Activated CD4-positive, alpha-beta T cell treated with anti-CD3 and anti-CD28 coated beads, Interleukin-2, amount 50 U/mL, for 1 hour (primary cell): ENCODE measurements at places on chromosomes 6 and 20.

DNA sequence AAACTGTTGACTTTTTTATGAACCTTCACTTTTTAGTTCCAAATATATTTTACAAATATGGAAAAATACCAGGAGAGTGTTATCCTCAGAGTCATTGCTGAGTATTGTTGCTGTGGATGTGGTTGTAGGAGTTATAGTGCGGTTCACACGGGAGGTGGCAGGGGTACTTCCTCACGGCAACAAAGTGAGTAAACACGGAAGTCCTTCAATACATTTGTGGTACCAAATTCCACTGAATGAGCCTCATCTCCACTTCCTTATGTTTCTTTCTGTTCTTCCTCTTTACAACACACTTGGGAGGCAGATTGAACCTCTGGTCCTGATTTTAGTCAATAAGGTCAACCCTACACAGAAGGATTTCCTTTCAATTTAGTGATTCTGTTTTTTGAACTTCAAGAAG, 371.8 kb downstream of the BTBD3 start:
- DNase-seq = no peak

DNA sequence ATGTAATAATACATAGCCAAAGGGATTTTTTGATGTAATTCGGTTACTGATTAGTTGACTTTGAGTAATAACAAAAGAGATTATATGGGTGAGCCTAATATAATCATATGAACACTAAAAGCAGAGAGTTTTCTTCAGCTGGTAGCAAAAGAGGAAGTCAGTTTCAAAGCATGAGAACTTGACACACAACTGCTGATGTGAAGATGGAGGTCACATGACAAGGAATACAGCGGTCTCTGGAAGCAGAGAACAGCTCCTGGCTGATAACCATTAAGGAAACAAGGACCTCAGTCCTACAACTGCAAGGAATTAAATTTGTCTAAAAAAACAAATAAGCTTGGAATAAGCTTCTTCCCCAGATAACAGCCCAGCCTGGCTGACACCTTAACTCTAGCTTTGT, 154.5 kb upstream of the PRND start:
- no peak for DNase-seq

GRCh38 chr6:165618241-165618640, 44.8 kb downstream of the PDE10A start:
- no peak for DNase-seq

DNA sequence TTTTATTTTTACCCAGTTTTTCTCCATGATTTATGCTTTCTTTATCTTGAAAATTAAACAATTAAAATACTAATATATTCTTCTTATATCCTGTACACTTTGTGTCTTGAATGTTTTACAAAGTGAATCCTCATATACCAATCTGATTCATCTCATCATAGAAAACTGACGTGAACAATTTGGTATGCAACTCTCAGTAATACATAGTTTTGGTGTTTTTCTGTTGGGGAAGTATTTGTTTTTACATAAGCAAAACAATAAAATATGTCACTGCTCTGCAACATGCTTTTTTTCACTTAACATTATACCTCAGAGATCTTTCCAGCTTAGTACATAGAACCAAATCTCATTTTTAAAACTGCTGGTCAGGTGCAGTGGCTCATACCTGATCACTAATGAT, 14.7 kb downstream of the DNAAF9 start:
- DNase-seq = no peak

GRCh38 chr20:53597030-53597482, 3.4 kb upstream of the ZNF217 start:
- DNase-seq = no peak

- DNase-seq = no peak
These were observed 37.5 kb upstream of the OCSTAMP start for GRCh38 chr20:46587986-46588385.

GRCh38 chr20:46047821-46048220, 18.8 kb downstream of the SLC12A5 start:
- no peak for DNase-seq

DNA sequence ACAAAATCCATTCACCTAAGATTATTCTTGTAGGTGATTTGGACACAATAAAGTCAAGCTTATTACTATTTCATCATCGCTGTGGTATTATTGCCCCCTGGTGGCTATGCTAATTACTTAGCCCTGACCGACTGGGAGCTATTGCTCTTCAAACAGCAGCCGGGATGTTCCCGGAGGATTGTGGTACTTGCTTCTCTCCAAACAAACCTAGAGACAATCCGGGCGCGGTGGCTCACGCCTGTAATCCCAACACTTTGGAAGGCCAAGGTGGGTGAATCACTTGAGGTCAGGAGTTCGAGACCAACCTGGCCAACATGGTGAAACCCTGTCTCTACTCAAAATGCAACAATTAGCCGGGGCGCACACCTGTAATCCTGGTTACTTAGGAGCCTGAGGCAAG, 15.4 kb upstream of the STMND1 start:
- no peak for DNase-seq

DNA sequence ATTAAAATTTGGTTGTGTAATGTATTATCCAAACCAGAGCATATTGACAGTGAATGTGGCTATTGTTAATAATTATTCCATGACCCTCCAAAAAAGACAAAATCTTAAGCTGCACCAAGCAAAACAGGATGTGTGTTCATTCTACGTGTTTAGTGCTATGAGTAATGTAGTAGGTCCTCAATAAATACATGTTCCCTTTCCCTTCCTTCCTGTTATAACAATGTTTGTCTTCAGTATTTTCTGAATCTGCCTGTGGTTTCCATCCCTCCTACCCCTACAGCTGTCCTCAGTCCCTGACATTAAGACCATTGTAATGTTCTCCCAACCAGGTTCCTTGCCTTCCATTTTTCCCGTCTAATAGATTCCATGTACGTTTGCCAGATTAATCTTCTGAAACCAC, 163.8 kb downstream of the AIG1 start:
- no peak for DNase-seq

DNA sequence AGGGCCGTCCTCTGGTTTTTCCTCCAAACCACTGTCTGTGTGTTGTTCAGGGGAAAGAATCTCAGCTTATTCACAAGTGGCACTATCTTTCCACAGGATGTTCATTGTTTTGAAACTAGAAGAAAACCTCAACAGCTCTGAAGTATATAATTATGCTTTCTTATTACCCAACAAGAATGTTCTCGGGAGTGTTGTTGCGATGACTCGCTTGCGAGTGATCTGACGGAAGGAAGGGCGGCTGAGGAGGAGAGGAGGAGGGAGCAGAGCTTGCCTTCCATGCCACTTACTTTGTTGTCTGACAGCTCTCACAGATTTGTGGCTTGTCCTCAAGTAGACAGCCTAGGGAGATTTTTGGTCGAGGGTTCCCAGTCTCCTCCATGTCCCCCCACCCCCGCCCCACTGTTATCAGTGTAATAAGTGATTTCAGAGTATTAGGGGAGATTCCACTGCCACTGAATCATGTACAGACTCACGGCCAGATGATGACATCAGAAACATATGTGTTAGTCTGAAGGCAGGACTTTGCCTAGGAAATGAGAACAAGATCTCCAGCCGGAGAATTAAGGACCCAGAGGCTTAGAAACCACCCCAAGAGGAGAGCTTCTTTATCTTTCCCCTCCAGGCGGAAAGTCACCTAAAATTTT, 80.7 kb upstream of the CCN6 start:
- DNase-seq = peak; percentile 64

- DNase-seq = no peak
These were observed 32.8 kb upstream of the FABP7 start for GRCh38 chr6:122746688-122747087.

- DNase-seq = no peak
These were observed 746.8 kb downstream of the CBLN4 start for GRCh38 chr20:55258559-55258958.

DNA sequence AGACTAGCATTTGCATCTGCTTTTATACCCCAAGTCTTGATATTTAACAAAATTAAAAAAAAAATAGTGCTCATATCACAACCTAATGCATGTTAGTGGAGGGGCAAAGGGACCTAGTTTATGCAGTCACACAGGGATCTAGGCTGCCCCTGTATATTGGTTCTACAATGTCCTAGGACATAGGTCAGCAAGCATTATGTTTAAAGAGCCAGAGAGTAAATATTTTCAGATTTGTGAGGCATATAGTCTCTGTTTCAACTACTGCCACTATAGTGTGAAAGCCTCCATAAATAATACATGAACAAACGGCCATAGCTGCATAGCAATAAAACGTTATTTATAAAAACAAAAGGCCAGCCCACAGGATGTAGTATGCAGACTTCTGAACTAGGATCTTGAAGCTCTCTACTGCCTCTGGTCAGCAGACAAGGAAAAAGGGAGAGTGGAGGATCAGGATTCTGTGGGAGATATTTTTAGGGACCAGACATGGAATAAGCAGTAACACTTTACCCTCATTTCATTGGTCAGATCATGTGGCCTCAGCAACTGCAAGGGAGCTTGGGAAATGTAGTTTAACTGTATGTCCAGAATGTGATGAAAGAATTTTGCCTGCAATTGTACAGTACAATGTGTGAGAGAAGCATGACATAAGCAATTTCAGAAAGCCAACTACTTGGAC, 414.2 kb upstream of the SPTLC3 start:
- DNase-seq = no peak

- DNase-seq = no peak
These were observed 143.8 kb downstream of the UNC5CL start for GRCh38 chr6:40894962-40895799.

DNA sequence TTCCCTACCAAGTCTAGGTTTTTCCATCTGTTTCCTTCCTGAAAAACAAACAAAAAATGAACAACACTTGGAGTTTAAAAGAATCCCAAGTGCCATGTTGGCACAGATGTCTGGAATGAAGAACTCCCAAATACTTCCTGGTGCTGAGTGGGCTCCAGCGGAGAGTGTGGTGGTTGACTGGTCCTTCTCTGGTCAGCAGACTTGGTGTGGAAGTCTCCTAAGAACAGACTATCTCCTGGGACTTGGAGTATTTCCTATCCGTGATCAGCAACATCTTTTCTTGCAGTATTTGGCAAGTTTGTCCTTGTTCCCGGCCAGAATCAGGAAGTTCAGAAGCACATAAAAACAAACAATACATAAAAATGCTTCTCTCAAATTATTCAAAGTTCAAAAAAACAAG, 154.1 kb downstream of the MTFR2 start:
- no peak for DNase-seq

- DNase-seq = no peak
These were observed 196.6 kb downstream of the LY86 start for GRCh38 chr6:6785163-6785521.

GRCh38 chr6:5278565-5279120, 17.3 kb downstream of the FARS2 start:
- no peak for DNase-seq

DNA sequence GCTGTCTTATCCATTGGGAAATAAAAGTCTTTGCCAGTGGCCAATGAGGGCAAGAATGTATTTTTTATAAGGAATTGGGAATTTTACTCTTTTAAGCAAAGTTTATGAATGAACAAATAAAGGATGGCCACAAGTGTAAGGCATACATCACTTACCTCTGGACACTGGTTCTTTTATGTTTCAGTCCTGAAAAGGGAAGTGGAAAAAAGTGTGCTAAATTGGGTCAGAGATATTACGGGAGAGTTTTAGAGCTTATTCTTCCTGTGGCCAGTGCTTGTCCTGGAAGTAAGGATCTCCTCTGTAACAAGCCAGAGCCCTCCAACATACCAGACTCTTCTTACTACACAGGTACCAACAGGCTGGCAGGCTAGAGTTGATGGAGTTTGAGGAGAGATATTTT, 22.5 kb upstream of the RIPK1 start:
- no peak for DNase-seq

GRCh38 chr6:21664314-21665109, 71.0 kb downstream of the SOX4 start:
- no peak for DNase-seq

DNA sequence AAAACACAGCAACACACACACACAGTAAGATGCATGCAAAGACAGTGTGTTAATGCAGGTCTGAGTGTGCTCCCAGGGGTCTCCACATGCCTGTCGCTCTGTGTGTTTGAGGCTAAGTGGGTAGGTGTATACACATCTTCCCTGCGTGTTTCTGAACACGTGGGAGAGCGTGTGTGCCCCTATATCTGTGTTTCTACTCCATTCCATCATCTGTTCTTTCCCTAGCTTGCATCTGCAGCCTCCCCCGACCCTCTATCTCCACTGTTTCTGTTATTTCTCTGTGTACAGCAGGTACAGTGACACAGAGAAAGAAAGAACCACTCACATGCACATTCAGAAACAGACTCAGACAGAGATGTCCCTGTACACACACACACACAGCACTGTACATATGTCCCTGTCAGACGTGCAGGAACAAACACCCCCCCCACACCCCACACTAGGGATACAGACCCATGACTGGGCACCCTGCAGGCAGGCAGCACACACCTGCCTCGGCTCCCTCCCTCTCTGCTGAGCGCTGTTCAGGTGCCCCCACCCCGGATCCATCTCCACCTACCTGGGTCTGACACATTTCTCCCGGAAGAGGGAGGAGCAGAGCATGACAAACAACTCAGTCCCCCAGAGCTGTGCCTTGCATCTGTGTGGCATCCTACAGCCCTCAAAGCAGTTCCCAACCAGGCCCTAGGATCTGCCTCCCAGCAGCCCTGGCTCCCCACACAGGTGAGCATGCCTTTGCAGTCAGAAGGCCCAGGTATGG, 27.6 kb downstream of the KCNK15 start:
- DNase-seq = no peak

GRCh38 chr6:90446164-90446563, 140.7 kb downstream of the MAP3K7 start:
- no peak for DNase-seq

DNA sequence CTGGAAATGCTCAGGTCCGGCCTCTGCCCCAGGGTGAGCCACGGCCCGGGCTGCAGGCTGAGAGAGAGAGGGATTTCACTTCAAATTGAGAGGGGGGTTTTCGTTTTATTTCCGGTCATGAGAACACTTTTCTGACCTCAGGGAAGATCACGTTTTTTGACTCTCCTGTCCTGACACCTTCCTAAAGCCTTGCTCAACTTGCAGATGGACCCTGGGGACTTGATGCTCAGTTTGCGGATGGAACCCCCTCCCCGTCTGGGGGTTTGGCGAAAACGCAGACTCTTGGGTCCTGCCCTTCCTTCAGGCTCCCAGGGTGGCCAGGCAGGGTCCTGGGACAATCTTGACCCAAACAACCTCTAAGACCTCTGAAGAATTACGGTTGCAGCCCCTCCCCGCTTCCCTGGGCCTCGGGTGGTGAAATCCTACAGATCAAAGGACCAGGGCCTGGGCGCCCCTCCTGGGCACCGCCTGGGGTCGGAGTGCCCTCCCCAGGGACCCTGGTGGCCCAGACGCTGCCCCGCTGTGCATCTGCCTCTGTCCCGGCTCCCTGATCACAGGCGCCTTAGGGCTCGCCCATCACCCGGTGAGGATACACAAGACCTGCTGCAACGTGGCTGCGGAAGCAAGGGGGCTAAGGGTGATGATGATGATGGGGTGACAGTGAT, 148.2 kb downstream of the ERMARD start:
- no peak for DNase-seq

- no peak for DNase-seq
These were observed 156.0 kb upstream of the MLN start for GRCh38 chr6:33959661-33960344.

- DNase-seq = no peak
These were observed 26.4 kb downstream of the CD40 start for GRCh38 chr20:46144432-46145025.
